ENCODE measurements at places on chromosomes 6 and 20.

DNA sequence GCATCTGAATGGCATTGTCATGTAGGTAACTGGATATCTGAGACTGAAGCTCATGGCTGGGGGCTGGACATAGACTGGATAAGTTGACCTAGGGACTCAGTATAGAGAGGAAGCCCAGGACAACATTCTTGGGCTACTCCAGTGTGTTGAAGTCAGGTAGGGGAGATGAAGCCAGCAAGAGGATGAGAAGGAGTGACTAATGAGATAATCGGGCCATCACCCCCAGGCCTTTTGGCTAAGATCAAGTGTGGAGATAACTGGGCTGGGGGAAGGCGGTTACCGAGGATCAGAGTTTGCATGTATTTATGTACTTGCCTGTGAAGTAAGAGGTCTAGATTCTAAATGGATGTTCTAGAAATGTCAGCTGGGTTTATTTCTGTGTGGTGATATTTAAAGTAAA lies 73.4 kb downstream of the ELOVL2 start:
- DNase-seq, result no peak

- DNase-seq, result no peak
Measured at GRCh38 chr6:140204154-140204553, 829.7 kb upstream of the CITED2 start.

GRCh38 chr6:97401533-97401932 lies 118.5 kb upstream of the MMS22L start:
- DNase-seq, result peak; percentile 2

- no peak for DNase-seq
Measured at GRCh38 chr6:99991955-99992354, 2.1 kb downstream of the MCHR2 start.

GRCh38 chr6:95408111-95408510 lies 169.2 kb upstream of the MANEA start:
- DNase-seq, result no peak

- DNase-seq, result no peak
Measured at GRCh38 chr6:28082939-28083338, 2.6 kb downstream of the ZNF165 start.

- DNase-seq, result no peak
Measured at GRCh38 chr6:155630085-155630484, 174.4 kb upstream of the NOX3 start.

GRCh38 chr20:8796088-8796660 lies 272.7 kb upstream of the PLCB4 start:
- no peak for DNase-seq

DNA sequence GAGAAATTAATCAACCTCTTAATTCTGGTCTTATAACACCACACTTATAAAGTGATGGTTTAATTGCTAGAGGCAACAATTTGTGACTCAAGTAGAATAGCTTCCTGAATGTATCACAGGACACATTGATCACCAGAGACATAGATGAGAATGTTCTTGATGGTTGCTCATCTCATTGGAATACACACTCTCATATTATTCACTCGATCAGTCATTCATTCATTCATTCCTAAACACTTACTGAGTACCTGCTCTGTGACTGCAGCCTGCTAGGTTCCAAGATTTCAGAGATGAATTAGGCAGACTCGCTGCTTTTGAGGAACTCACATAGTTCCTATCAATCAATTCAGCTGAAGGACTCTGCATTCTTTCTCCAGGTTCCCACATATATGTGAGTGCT lies 365.1 kb upstream of the SOX4 start:
- DNase-seq, result no peak

- no peak for DNase-seq
Measured at GRCh38 chr20:32960849-32961731, 43.1 kb downstream of the SUN5 start.

GRCh38 chr6:129679275-129679674 lies 30.7 kb downstream of the ARHGAP18 start:
- DNase-seq, result no peak

DNA sequence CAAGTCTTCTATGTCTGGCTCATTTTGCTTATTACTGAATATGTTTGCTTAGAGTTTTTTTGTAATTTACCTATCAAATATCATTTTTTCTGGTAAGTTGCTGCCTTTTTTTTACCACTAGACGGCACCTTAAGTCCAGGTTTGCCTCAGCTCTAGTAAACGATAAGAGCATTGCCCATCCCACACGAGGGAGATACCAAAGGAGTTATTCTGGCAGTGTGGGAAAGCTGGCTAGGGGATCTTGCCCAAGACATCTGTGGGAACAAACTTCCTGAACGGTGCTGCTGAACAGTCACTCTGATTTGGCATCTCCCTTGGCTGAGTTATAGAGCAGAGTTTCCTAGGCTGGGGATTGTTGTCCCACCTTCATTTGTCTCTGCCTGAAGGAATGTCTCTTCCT lies 306.4 kb downstream of the COL12A1 start:
- no peak for DNase-seq

DNA sequence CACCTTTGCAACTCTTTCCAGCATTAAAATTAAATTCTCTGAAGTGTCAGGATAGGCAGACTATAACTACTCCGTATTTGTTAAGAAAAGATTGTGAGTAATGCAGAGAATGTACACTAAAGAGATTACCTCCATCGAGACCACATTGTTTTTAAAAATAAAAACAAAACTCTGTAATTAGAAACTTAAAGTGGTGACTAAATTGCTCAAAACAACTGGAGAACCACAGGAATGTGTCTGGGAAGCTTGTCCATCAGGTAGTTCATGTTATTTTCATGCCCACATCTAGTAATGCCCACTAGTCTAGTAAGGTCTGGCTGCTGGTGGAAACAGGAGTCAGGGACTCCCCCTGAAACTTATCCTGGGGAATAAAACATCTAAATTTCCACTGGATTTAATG lies 103.0 kb upstream of the FOXQ1 start:
- no peak for DNase-seq

GRCh38 chr20:63246490-63247288 lies 7.6 kb downstream of the NKAIN4 start:
- no peak for DNase-seq

- no peak for DNase-seq
Measured at GRCh38 chr6:23532227-23532626, 593.8 kb upstream of the NRSN1 start.

DNA sequence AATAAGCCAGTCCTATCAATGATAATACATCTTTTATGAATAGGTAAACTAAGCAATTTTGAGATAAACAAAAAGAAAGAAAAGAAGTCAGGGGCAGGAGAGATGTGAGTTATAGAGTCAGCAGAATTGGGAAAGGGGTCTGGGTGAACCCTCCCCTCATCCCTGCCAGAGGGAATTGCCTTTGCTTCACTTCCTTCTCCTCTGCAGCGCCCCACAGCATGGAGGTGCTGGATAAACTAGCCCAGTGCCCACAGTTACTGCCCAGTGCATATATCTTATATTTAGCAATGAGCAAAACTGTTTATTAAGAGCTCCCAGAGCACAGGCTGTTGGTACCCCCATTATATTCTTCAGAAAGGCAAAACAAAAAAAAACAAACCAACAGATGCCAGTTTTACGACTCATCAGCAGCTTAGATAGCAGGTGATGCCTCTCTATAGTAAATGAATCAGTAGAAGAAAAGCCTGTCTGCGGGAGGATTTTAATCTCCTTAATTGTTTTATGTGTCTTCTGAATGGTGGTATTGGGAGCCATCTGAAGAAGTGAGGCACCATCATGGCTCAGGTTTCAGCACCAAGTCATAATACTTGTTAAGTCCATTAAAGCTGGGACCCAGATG lies 419.2 kb downstream of the EPM2A start:
- no peak for DNase-seq

DNA sequence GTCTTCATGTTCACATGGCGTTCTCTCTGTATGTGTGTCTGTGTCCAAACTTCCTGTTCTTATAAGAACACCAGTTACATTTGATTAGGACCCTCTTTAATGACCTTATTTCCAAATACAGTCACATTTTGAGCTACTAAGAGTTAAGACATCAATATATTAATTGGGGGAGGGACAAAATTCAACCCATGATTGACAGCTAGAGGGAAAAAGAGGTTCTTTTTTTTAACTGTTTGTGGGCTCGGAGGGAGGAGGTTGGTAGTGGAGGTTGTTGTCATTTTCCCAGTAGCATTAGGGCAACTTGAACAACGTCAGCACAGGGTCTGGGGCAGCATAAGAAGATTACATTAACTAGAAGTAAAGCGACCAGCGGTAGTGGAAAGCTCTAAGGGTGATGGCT lies 2.3 kb upstream of the GMDS start:
- DNase-seq, result no peak

DNA sequence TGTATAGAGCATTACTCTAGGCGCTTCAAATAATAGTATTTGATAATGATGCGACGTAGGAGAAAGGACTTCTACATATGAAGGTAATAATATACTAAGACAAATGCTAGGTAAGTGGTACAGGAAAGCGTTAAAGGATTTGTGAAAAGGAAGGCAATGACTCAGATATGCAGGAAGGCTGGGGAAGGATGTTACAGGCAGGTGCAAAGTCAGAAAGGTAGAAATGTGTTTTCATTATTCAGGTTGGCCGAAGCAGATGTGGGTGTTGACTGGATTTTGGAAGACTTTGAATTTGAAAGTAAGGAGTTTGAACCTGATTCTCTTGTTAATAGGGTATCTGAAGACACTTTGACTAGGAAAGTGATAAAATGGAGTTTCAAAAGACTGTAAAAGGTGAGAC lies 51.0 kb downstream of the STK4 start:
- no peak for DNase-seq

DNA sequence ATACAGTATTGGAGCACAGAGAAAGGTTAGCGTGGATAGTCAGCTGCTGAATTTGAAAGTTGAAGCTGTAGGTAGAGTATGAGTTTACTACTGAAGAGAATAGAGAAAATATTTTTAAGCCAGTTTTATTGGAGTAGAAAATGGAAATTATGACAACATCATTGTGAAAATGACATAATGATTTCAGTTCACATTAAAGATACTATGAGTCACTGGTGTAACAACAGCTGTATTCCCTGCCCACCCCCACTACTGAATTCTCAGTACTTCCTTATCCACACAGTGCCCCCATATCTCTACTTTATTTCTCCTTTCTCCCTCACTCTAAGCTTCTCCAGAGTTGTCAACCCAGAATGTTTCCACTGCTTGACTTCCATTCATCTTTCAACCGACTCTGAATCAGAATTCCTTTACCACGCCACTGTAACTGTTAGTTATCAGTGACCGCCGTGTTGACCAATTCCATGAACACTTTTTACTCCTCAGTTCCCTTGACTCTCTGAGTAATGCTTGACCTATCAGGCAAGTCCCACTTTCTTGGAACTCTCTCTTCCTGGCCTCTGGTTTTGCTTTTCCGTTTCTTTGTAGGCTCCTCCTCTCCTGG lies 139.6 kb downstream of the AIG1 start:
- DNase-seq, result no peak

DNA sequence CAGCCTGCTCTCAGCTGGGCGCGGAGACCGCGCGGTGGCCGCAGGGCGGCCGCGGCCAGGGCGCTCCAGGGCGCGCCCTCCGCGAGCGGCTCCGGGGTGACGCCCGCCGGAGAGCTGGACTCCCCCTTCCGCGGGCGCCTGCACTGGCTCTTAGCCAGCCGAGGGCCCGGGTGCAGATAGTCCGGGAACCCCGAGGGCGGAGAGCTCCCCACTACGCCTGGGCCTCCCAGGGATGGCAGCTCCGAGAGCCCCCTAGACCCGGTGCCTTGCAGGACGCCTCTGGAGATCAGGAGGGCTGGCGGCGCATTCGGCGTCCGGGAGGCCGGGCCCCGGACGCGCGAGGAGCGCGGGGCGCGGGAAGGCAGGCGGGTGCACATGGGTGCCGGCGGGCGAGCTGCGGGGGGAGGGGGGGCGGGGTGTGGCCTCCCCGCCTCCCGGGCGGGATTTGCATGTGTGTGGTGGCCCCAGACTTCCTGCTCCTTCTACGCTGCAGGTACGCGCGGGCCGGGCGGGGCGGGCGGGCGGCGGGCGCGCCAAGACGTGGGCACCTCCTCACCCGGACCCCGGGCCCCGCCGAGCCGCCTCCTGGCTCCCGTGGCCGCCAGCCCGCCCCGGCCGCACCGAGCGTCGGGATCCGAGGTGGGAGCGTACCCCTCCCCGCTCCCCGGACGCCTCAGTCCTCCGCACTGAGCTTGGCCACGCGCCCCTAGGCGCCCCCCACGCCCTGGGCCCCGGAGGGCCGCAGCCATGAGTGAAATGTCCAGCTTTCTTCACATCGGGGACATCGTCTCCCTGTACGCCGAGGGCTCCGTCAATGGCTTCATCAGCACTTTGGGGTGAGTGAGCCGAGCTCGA lies at the start of gene ITPR3:
TSS of gene ITPR3 (plus strand) at position 467 of the 855 bp plus-strand sequence. CDS start at position 748, 281 bp downstream.
- DNase-seq, result peak; percentile 74

DNA sequence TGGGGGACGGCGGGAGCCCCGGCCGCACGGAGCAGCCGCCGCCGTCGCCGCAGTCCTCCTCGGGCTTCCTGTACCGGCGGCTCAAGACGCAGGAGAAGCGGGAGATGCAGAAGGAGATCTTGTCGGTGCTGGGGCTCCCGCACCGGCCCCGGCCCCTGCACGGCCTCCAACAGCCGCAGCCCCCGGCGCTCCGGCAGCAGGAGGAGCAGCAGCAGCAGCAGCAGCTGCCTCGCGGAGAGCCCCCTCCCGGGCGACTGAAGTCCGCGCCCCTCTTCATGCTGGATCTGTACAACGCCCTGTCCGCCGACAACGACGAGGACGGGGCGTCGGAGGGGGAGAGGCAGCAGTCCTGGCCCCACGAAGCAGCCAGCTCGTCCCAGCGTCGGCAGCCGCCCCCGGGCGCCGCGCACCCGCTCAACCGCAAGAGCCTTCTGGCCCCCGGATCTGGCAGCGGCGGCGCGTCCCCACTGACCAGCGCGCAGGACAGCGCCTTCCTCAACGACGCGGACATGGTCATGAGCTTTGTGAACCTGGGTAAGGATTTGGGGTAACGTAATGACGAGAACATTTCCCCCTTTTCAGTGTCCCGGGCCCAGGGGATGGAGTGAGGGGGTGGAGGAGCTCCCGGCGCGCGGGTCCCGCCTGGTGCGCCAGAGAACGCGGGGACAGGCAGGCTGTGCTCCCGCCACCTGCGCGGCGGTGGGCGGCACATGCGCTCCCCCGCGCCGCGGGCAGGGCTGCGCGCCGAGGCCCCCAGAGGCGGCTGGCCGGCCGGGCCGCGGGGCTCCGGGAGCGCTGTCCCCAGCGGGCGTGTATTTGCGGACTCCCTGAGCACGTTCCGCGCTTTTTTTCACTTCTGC lies 1.4 kb downstream of the BMP6 start:
- DNase-seq, result peak; percentile 45

- no peak for DNase-seq
Measured at GRCh38 chr6:8513174-8513573, 77.8 kb upstream of the SLC35B3 start.

- no peak for DNase-seq
Measured at GRCh38 chr20:50877232-50877743, 53.9 kb downstream of the ADNP start.

GRCh38 chr6:678520-678919 lies 14.4 kb downstream of the EXOC2 start:
- peak; percentile 53 for DNase-seq

Data from lung (tissue), 17 donors.